Activated CD4-positive, alpha-beta T cell treated with anti-CD3 and anti-CD28 coated beads, Interleukin-2, amount 10 ng/mL, durations not matched to agents 24 days and 14 days (primary cell): ENCODE measurements at places on chromosomes 12 and 14. TPM values are rescaled to one million over a fixed set of nuclear protein-coding genes. Genes with fewer than 3 reads are reported as not detected.

DNA sequence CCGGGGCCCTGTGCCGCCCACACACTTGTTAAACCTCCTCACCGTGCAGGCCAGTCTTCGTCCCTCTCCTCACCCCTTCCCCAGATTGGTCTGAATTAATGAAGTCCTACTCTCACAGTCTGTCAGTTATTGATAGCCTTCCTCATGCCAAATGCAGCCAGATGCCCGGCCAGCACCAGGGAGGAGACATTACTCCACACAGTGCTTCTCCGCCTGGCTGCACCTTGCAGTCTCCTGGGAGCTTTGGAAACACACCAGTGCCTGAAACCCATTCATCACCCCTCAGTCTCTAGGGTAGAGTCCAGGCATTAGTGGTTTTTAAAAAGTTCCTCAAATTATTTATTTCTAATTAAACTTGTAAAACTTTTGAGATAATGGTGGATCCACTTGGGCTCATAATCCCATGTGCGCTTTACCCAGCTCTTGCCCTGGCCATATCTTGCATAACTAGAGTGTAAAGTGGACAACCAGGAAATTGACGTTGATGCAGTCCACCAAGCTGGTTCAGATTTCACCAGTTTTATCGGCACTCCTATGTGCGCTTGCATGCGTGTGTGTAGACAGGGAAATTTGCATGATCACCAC, 38.2 kb upstream of the TSPAN9 start:
- DNase-seq: no peak

The ZDHHC22 gene
- total RNA-seq: not detected in 2 replicates

DNA sequence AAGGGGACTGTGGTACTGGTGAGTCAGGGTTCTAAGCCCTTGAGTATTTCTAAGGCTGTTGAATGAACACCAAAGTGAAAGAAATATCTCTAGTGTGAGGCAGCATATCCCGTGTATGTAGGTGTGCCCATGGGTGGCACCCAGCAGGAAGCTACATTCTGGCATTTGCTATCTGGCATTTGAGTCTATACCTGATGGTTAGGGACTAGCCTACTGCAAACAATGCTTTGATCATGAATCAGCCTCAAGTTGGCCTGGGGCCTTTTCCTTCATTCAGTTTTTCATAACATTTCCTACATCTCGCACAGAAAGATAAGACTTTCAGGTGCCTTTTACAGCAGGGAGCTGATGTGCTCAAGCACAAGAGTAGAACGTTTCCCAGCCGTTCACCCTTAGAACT, 85.7 kb upstream of the E2F7 start:
- no peak for DNase-seq

GRCh38 chr14:20356422-20356821, 13.0 kb downstream of the PARP2 start:
- no peak for DNase-seq

DNA sequence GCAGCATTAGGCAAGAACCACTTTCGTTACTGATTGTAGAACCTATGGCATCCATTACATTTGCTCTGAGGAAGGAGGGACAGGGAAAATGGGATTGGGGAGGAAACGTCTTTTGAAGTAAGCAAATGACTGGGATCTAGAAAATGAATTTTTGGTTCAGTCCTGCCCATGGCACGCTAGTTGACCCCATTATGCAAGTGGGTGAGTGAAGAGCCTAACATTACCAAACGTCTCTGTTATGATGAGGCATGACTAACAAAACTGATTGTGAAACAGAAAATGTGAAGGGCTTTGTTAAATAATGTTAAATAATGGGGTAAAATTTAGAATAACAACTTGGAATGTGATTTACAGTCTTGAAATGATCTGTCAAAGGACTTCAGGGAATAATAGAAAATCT, 38.9 kb downstream of the CPSF2 start:
- DNase-seq: no peak

DNA sequence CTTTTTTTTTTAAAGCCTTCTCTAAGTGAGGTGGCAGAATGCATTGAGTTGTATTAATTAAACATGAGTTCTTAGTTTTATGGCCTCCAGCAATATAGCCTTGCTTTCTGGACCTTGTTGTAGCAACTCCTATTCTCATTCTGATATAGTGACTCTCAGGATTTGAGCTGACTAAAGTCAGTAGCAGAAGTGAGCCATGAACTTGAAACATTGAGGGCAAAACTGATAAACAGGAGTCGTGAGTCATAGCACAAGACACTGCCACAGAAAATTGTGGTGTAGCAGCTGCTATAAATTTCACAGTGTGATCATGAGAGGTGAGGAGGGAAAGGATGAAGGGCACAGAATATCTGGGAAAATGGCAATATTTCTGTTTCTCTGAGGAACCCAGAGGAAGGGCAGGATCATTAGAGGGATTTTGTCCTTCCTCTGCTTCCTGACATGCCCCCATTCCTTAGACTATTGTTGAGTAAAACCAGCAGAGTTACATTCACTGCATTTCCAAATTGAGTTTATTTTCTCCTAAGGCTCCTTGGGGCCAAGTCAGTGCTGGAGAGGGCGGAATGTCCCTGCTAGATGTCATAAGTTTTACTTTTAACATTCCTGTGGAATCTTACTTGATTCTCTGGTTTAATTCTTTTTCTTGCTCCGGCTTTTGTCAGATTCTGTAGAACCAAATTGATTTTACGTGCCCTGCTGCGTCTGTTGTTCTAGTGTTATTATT, 7.5 kb downstream of the KLRG1 start:
- DNase-seq: peak; percentile 70

DNA sequence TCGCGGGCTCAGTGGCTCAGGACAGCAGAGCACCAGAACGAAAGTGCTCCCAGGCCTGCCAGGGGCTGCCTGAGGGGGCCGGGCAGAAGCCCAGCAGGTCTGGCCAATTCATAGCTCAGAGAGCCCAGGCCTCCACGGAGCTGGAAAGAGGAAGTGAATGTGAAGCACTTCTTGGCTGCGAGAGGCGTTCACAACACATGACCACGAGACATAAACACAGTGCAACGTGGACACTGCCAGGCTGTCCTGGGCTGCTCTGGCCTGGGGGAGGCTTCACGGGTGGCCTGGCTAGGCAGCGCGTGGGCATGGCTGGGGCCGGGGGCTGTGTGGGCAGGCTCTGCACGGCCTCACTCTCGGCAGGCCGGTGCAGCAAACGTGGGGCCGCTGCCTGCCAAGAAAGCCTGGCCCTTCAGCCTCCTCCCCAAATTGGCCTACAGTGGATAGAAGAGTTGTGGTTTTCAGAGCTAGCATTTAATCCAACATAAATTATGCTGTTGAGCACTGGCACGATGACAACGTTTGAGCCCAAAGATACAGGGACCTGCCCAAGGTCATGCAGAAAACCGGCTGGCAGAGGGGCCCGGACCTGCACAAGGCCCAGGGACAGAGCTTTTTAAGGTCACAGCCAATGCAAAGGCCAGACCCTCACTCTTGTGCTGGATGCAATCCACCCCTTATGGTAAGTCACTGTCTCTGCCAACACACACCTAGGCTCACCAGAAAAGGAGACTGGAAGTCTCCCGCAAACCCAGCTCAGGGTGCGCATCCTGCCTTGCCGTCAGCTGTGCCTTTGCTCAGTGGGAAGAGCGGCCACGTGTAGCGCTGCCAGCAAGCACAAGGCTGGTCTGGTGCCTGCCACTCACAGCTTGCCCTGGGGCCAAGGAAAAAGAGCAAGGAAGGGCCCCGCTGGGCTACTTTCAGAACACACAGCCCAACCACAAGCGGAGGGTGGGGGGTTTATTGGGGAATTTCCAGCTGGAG, 8.6 kb downstream of the SLC25A29 start:
- DNase-seq: no peak

GRCh38 chr12:42221726-42222125, 16.3 kb downstream of the YAF2 start:
- no peak for DNase-seq

- no peak for DNase-seq
These were observed 117.8 kb downstream of the MED13L start for GRCh38 chr12:116159593-116160200.

The TTC6 gene
- total RNA-seq: not detected in 2 replicates

DNA sequence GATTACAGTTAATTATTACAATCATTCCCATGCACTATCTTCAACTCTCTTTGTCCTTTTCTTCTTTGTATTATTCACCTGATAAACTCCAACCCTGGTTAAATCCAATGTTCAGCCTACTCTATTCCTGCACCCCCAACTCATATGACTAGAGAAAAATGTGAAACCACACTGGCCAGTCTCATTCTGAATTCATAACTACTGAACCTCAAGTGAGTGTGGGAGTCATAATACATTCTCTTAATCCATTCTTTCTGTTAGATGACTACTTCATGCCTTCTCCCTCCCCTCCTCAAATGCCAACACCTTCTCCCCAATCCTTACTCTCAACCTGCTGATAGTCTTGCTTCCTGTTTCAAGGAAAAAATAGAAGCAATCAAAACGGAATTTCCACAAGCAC, 22.3 kb upstream of the ITPR2 start:
- no peak for DNase-seq

The COX8C gene
- total RNA-seq: not detected in 2 replicates

GRCh38 chr12:39959031-39959430, 146.8 kb downstream of the SLC2A13 start:
- no peak for DNase-seq

DNA sequence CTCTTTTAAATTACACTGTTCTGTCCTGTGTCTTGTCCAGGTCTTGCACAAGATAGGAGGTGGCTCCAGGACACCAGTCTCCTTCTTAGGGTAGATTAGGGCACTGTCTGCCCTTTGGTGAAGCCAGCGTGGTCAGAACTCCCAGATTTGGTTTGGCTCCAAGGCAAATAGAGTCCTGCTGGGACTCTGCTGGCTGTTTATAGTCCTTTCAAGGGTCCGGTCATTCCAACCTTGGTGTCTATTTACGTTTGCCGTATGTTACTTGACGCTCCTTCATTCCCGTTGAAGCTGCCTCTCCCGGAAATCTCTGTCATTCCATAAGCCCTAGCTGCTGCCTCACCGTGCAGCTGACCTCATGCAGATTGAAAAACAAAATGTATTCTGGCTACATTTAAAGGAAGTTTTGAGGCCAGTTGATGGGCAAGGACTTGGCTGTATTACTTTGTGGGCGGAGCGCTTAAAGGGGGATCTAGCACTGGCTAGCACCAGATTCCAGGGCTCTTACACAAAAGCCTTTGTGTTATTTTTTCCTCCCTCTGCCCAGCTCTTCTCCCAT, 180.6 kb downstream of the AKAP6 start:
- no peak for DNase-seq

The TAS2R14 gene
- total RNA-seq: 2.7 and 3.5 TPM in 2 replicates

DNA sequence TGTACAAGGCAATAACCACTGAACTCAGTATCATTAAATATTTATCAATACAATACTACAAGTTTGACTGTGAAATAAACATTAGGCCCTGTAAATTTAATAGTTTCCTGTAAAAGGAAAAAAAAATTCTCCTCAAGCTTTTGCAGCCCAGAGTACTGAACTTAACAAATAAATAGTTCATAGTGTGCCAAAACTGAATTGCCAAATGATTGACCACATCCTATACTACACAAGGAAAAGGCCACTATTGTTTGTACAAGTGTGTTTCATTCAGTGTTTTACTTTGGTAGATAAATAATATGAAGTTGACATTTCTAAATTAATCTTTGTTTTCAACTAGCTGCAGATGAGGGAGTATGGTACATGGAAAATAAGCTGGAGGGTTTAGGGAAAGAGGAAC, 379.6 kb downstream of the FLRT2 start:
- DNase-seq: no peak

- no peak for DNase-seq
These were observed 10.6 kb downstream of the SPRING1 start for GRCh38 chr12:116727261-116727660.

GRCh38 chr14:70064136-70064865, 124.5 kb downstream of the SLC8A3 start:
- DNase-seq: no peak

DNA sequence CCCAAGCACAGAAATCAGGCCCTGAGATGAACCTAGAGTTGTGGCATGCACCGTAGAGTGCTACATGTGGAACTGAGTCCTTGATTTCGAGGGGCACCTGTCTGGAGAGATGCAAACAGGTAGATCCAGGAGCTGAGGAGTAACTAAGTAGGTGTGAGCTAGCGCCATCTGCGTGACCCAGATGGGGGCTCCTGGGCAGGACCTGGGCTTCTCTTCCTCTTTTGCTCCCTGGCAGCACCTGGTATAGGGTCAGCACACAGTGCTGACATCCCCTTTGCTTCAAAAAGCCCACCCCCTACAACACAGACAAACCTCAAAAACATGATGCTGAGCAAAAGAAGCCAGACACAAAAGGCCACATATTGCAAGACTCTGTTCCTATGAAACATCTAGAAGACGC, 65.8 kb downstream of the PITPNM2 start:
- no peak for DNase-seq

- DNase-seq: no peak
These were observed 72.6 kb downstream of the SLC2A13 start for GRCh38 chr12:40033242-40033630.

GRCh38 chr12:12240662-12241340, 26.0 kb downstream of the LRP6 start:
- DNase-seq: no peak

The APOF gene
- total RNA-seq: not detected in 2 replicates

The C12orf50 gene
- total RNA-seq: not detected in 2 replicates

GRCh38 chr12:132151145-132151765, 7.0 kb downstream of the NOC4L start:
- no peak for DNase-seq

GRCh38 chr14:104080376-104081260, 4.9 kb upstream of the ASPG start:
- no peak for DNase-seq

The RNASE9 gene
- not detected in 2 replicates for total RNA-seq
